ENCODE measurements at places on chromosomes 1 and 21. TPM values are rescaled to one million over a fixed set of nuclear protein-coding genes. Genes with fewer than 3 reads are reported as not detected.

DNA sequence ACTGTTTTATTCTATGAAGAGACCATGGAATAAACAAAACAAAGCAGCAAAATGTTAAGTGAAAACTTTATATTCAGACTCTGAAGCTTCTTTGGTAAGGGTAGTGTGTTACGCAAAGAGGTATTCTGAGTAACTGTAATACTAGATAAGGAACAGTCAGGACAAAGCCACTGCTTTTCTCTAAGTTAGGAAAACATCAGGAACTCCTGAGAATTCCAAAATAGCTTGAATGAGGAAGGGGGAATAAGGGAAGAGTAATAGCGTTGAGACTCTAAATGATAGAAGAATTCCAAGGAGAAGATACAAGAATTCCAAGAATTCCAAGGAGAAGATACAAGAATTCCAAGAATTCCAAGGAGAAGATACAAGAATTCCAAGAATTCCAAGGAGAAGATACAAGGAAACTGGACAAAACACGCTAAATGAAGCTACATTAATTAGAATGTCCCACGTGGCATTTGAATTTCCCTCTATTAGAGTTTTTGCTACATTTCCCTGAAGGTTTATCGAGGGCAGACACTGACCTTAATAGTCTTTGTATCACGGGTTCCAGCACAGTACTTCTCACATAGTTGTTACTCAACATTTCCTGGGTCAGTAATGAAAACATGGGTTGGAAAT, 71.5 kb downstream of the SMYD3 start:
- DNase-seq, result no peak

GRCh38 chr1:7252411-7253117, 467.3 kb downstream of the CAMTA1 start:
- DNase-seq, result no peak

- DNase-seq, result no peak
These were observed 15.6 kb downstream of the WNT4 start for GRCh38 chr1:22127248-22127647.

- DNase-seq, result no peak
These were observed 16.5 kb downstream of the ACOT11 start for GRCh38 chr1:54564312-54565112.

Gene MASP2
- not detected for total RNA-seq

Gene WNT4
- total RNA-seq, result not detected

DNA sequence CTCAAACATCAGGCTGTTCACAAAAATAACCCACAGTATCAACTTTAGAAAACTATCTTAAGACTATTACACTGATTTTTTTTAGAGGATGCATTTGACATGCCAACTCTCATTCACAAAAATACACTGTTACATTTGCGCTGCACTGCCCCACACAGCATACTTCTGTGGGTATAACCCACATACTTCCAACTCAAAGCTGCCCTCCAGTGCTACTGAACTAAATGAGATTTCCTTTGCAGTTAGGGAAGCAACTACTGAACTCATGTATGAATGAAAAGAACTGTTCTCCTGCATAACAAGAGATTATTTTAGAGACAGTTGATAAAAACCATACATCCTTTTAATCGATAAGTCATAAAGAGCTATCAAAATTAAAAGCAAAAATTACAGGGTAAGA, 25.8 kb upstream of the GADD45A start:
- no peak for DNase-seq

Gene PRKAA2
- 77.2 TPM for total RNA-seq

Gene CDA
- 3.5 TPM for total RNA-seq

GRCh38 chr1:40404670-40405462, 31.3 kb downstream of the SMAP2 start:
- DNase-seq, result no peak

DNA sequence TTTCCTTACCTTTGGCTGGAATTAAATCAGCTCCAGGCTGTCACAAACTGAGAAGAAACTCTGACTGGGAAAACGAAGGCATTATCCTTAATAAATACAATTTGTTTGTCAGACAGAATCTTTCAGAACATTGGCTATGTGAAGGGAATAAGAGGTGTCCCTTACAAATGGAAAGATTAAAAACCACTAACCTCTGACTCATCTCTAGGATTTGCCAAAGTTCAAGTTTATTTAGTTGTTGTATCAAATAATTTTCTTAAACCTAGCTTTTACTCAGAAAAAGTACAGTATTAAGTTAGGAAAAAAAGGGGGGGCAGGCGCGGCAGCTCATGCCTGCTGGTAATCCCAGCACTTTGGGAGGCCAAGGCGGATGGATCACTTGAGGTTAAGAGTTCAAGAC, 15.7 kb downstream of the SERTAD4 start:
- no peak for DNase-seq

- no peak for DNase-seq
These were observed 9.2 kb downstream of the SPATA6 start for GRCh38 chr1:48462716-48463302.

DNA sequence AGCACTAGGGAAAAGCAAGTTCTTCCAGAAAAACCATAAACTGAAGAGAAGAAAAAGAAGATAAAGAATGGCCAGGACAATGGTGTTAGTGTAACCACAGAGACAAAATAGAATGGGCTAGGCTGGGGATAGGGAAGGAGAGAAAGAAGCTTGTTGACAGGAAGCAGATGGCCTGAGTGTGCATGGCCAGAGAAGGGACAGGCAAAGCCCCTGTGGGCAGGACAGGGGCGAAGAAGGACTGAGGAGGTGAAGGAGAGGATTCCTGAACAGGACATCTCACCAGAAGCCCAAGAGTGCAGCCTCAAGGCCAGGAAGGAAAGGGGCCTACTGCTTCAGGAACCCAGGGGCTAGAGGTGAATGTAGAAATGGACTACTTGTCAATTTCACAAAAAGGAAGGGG, 29.3 kb downstream of the IQGAP3 start:
- DNase-seq, result no peak

Gene PFKFB2
- 77.9 TPM for total RNA-seq

Gene CFAP141
- not detected for total RNA-seq

Gene MFAP2
- 4.1 TPM for total RNA-seq

DNA sequence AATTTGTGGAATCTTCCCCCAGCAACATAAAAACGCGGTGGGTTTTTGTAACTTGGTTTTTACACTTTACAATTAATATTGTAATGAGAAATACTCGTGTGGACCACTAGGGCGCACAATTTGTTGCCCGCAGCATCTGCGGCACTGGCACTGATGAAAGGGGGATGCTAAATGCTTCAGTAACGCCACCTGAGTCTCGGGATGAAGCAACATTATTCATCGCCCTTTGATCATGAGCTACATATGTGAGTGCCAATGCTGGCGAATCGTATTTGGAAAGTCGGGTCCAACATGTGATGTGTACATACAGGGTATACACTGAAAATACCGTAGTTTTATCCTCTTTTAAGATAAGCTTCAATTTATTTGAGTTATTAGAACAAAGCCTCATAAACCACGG, 34.2 kb upstream of the COX20 start:
- no peak for DNase-seq

Gene SH2D2A
- 1.1 TPM for total RNA-seq
